Dermis blood vessel endothelial cell (primary cell): ENCODE measurements at places on chromosomes 13 and 19. TPM values are rescaled to one million over a fixed set of nuclear protein-coding genes. Genes with fewer than 3 reads are reported as not detected.

Gene HIPK4
- total RNA-seq, result under 0.01 and 0.05 TPM in 2 replicates

Gene LILRB1
- not detected in 2 replicates for total RNA-seq

Gene STOML3
- total RNA-seq, result not detected in 2 replicates

Gene DEDD2
- 27.3 and 29.4 TPM in 2 replicates for total RNA-seq

Gene LRP3
- 6.6 and 12.0 TPM in 2 replicates for total RNA-seq

Gene SIGLEC9
- 0.19 TPM in 1 of 2 replicates, not detected in the other for total RNA-seq

Gene POU2F2
- total RNA-seq, result 0.17 and 0.56 TPM in 2 replicates

Gene C1QTNF9B
- total RNA-seq, result not detected in 2 replicates

Gene KCTD15
- 55.3 and 61.8 TPM in 2 replicates for total RNA-seq

Gene CXCL17
- total RNA-seq, result not detected in 2 replicates

Gene MCEMP1
- total RNA-seq, result not detected in 2 replicates

Gene KLHL1
- total RNA-seq, result not detected in 2 replicates

Gene POSTN
- total RNA-seq, result 114 and 128 TPM in 2 replicates

Gene ELSPBP1
- not detected in 2 replicates for total RNA-seq

Gene LINGO3
- not detected in 2 replicates for total RNA-seq

Gene OSCAR
- total RNA-seq, result not detected in 2 replicates

Gene ZNF112
- total RNA-seq, result 8.3 and 9.9 TPM in 2 replicates

Gene DENND1C
- total RNA-seq, result not detected in 2 replicates

Gene CCL25
- not detected in 2 replicates for total RNA-seq

Gene PSG5
- 0.09 TPM in 1 of 2 replicates, not detected in the other for total RNA-seq

Gene OR4F17
- not detected in 2 replicates for total RNA-seq

Gene IGFL3
- not detected in 2 replicates for total RNA-seq

Gene SLC6A16
- total RNA-seq, result 0.28 and 1.0 TPM in 2 replicates

Gene CACNA1A
- total RNA-seq, result 0.14 and 0.17 TPM in 2 replicates

Gene RFPL4AL1
- 0.68 TPM in 1 of 2 replicates, not detected in the other for total RNA-seq

Gene PSG6
- not detected in 2 replicates for total RNA-seq

Gene ANGPTL4
- total RNA-seq, result 4.3 and 8.7 TPM in 2 replicates

Gene CPB2
- not detected in 2 replicates for total RNA-seq

Gene MARCHF2
- total RNA-seq, result 165 and 247 TPM in 2 replicates

Gene CRB3
- total RNA-seq, result not detected in 2 replicates

Gene LIM2
- not detected in 2 replicates for total RNA-seq
